ENCODE measurements at places on chromosomes 2 and 18. TPM values are rescaled to one million over a fixed set of nuclear protein-coding genes. Genes with fewer than 3 reads are reported as not detected.

Gene FTCDNL1
- 1.8 TPM for total RNA-seq

Gene LHCGR
- 0.31 TPM for total RNA-seq

Gene RESP18
- total RNA-seq, result not detected

Gene TBR1
- not detected for total RNA-seq

Gene PUM2
- 90.0 TPM for total RNA-seq

Gene B4GALT6
- total RNA-seq, result 56.6 TPM

DNA sequence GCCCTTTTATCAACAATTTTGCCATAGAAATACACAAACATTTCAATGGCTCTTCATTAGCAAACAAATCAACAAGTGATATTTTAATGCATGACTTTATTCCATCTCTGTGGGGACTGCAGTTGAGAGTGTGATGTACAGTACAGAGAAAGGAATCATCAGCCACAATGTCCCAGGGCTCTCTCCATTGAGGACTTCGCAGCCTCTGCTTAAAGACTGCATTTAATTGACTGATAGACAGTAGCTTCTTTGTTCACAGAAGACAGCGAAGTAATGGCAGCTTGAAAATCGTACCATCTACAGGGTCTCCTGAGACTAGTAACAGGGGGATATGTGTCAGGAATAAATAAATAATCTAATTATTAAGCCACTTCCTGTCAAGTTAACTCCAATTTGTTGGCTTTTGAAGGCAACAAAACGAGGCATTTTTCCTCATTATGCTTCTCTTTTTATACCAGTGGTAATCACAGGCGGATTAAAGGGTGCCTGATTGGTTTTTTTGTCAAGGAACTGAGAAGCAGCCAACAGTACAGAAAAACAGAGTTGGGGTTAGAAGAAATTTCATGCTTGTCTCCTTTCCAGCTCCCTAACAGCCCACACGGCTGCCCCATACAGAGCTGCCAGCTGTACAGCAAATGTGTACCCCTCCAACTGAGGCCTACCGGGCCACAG lies 164.3 kb downstream of the ZNF521 start:
- no peak for DNase-seq

DNA sequence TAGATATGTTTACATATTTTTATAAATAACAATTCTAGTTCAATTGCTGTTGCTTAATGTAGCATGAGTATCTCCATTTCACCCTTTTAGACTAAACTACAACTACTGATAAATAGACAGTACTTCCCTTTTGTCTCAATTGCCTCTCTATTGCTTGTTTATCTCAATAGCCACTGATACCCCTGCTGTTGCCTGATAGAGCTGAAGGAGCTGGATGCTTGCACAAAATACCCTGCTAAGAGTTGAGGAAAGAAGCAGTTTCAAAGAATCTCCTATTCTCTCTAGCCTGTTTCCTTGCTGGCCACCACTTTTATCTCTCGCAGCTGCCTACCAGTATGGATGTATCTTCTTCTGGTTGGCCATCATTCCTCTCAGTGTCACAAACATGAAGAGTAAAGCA lies 16.9 kb upstream of the ZNF804A start:
- no peak for DNase-seq

DNA sequence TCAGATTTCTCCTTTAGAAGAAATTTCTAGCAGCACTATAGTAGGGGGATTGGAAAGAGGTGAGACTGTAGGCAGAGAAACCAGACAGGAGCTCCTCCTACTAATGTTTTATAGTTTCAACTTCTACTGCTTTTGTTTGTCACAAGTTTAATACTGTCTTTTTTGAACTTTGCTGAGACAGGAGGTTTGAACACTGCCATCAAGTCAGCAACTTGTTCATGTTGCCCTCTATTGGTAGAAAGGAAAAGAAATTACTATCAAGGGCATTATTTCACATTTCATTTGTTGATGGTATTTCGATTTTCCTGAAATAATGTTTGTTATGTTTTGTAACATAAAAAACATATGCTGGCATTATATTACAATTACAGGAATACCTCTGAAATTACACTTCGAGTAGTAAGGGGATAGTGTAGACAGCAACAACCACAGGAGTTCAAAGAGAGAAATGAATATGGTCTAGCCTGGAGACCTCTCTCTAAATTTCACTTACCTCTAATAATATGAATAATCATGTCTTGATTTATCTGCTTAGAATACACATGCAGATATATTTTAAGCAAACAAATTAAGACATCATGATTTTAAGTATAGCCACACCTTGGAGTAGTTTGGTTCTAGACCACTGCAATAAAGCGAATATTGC lies 12.4 kb upstream of the CCDC88A start:
- DNase-seq, result no peak

- no peak for DNase-seq
Measured at GRCh38 chr2:149648282-149649030, 60.9 kb upstream of the MMADHC start.

GRCh38 chr2:168767258-168767657 lies 35.2 kb upstream of the NOSTRIN start:
- DNase-seq, result no peak

Data from WTC11 (cell line).